Activated T-helper 17 cell treated with anti-CD3 and anti-CD28 coated beads, Interleukin-2, amount 50 U/mL, for 72 hours (primary cell): ENCODE measurements at places on chromosomes 4 and X.
A peak's percentile ranks its signal among the peaks of the same experiment; 100 is the strongest.

GRCh38 chr4:113474017-113474416 lies 287.5 kb downstream of the CAMK2D start:
- ATAC-seq: peak; percentile 82
- H3K4me1 ChIP-seq: peaks cover 32% of the 10 kb centered on the region
- no peak overlapping the region for H3K4me3 ChIP-seq
- H3K27me3 ChIP-seq: no peaks in the 10 kb centered on the region

GRCh38 chrX:102515975-102516941 lies at the start of gene TMSB15A:
Gene TMSB15A, minus strand, starts transcription at chrX:102516739.
- no peak within 1 kb of the TSS for H3K27ac ChIP-seq
- no peaks in the 10 kb centered on the region for H3K4me1 ChIP-seq
- ATAC-seq: peak; percentile 98
- H3K27me3 ChIP-seq: peaks cover 31% of the 10 kb centered on the region

GRCh38 chr4:55904576-55904975 lies 44.2 kb upstream of the CEP135 start:
- no peaks in the 10 kb centered on the region for H3K27me3 ChIP-seq
- H3K27ac ChIP-seq: no peak overlapping the region
- no peak for ATAC-seq
- H3K4me1 ChIP-seq: peaks cover 12% of the 10 kb centered on the region
- H3K4me3 ChIP-seq: no peak overlapping the region
- H3K36me3 ChIP-seq: peaks cover 60% of the 10 kb centered on the region

- no peaks in the 10 kb centered on the region for H3K36me3 ChIP-seq
- no peak overlapping the region for H3K27ac ChIP-seq
- H3K4me1 ChIP-seq: no peaks in the 10 kb centered on the region
- H3K4me3 ChIP-seq: no peak overlapping the region
- no peak for ATAC-seq
- H3K27me3 ChIP-seq: no peaks in the 10 kb centered on the region
These were observed 95.0 kb upstream of the UBQLN2 start for GRCh38 chrX:56468441-56468840.

DNA sequence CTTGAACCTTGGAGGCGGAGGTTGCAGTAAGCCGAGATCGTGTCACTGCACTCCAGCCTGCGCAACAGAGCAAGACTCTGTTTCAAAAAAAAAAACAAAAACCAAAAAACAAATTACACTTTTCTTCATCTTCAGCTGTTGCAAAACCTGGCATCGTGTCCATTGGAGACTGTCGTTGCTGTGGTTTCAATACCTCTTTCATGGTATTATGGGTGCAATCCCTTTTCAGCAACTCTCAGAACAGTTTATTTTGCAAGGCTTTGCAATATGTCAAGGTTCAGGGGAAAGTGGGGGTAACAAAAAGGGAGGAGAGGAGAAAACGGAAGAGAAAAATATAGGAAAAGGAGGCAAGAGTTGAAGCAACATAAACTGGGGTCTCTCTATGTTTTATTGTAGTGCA lies 40.8 kb downstream of the ARSD start:
- peak overlapping the region; percentile 71 for H3K4me3 ChIP-seq
- ATAC-seq: no peak
- no peaks in the 10 kb centered on the region for H3K4me1 ChIP-seq
- H3K27me3 ChIP-seq: peaks cover 7% of the 10 kb centered on the region
- no peak overlapping the region for H3K27ac ChIP-seq

DNA sequence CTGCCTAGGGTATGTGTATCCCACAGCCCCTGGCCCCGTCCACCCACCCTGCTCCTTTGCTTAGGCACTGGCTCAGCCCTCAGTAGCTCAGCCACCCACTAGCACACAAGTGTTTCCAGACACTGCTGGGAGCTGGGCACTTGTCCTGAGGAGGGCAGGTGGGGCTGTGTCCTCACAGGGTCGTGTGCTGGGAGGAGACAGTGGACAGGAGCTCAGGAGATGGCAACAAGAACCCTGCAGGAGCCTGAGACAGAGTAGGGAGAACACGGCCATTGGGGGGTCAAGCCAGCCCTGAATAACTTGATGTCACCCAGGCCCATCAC lies 5.5 kb upstream of the CPLX1 start:
- no peak overlapping the region for H3K4me3 ChIP-seq
- H3K4me1 ChIP-seq: no peaks in the 10 kb centered on the region
- peaks cover 7% of the 10 kb centered on the region for H3K36me3 ChIP-seq
- no peak overlapping the region for H3K27ac ChIP-seq
- no peak for ATAC-seq
- H3K27me3 ChIP-seq: peaks cover 6% of the 10 kb centered on the region

GRCh38 chr4:26482508-26483462 lies 7.5 kb downstream of the CCKAR start:
- no peak for ATAC-seq
- H3K4me1 ChIP-seq: no peaks in the 10 kb centered on the region
- H3K36me3 ChIP-seq: no peaks in the 10 kb centered on the region
- H3K4me3 ChIP-seq: no peak overlapping the region
- peaks cover 4% of the 10 kb centered on the region for H3K27me3 ChIP-seq

DNA sequence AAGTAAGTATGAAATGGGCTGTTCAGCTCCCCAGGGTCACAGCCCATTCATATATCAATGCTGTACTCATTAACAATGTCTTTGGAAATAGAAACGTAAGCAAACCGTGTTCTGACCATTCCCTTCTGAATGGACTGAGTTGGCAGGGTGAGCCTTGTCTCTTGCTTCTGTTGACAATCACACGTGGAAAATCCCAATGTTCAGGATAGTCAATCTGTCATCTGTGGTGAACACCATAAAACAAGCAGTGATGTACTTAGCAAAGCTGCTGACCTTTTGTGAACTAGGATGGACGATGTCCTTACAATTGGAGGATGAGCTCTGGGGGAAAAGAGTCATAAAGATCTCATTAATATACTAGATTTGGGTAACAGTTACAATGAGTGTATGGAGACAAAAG lies 109.6 kb upstream of the PAQR3 start:
- peaks cover 3% of the 10 kb centered on the region for H3K27me3 ChIP-seq
- H3K27ac ChIP-seq: no peak overlapping the region
- no peaks in the 10 kb centered on the region for H3K36me3 ChIP-seq
- no peak overlapping the region for H3K4me3 ChIP-seq
- no peaks in the 10 kb centered on the region for H3K4me1 ChIP-seq

- no peaks in the 10 kb centered on the region for H3K27me3 ChIP-seq
- H3K27ac ChIP-seq: no peak overlapping the region
- no peak for ATAC-seq
These were observed 33.7 kb downstream of the COQ2 start for GRCh38 chr4:83250687-83251446.

DNA sequence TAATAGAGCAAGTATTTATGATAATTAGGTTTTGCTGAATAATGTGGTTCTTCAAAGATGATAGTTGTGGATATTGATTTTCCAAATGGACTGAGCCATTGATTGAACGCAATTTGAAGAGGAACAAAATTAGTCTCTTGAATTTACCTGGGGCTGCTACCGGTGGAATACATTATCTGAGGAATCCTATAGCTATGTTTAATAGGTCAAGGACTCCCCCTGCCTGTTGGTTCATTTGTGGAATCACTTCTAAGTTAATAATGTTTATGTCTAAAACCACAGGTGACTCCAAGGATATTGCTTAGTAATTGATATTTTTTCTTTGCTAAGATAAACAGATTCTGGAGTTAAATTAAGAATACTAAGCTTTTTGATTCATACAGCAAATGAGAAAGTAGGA lies 576.0 kb upstream of the PABPC4L start:
- H3K27ac ChIP-seq: no peak overlapping the region
- H3K4me1 ChIP-seq: no peaks in the 10 kb centered on the region
- no peak for ATAC-seq
- no peaks in the 10 kb centered on the region for H3K36me3 ChIP-seq
- no peak overlapping the region for H3K4me3 ChIP-seq

DNA sequence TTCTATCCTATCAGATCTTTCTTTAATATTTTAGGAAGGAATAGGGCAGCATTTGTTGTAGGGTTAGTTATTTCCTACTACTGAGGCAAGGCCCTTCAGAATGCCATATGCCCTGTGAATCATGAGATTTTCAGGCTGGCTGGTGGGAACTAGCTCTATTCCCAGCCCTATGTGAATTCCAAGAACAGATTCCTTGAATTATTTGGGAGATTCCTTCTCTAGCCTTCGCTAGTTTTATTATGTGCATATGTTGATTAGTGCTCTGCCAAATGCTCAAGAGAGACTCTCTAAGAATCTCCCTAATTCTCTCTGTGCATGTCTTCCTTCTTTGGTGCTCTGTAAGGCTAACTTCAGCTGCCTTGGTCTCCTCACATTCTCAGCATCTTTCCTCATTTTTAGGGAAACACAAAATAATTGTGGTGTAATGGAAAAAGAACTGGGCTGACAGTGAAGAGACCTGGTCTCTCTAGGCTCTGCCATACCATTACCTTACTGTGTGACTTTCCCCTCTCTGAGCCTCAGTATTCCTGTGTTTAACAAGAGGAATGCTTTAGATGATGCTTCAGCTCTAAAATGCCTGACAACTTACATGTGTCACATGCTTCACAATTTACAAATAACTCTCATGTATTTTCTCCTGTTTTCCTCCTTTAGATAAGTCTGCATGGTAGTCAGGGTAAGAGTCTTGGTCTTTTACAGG lies 79.7 kb downstream of the VMA21 start:
- no peak for ATAC-seq
- H3K27ac ChIP-seq: no peak overlapping the region
- peaks cover 11% of the 10 kb centered on the region for H3K27me3 ChIP-seq
- no peak overlapping the region for H3K4me3 ChIP-seq
- no peaks in the 10 kb centered on the region for H3K4me1 ChIP-seq

GRCh38 chr4:105715692-105716278 lies 7.2 kb downstream of the GSTCD start:
- H3K4me1 ChIP-seq: peaks cover 9% of the 10 kb centered on the region
- no peaks in the 10 kb centered on the region for H3K27me3 ChIP-seq
- H3K36me3 ChIP-seq: no peaks in the 10 kb centered on the region

DNA sequence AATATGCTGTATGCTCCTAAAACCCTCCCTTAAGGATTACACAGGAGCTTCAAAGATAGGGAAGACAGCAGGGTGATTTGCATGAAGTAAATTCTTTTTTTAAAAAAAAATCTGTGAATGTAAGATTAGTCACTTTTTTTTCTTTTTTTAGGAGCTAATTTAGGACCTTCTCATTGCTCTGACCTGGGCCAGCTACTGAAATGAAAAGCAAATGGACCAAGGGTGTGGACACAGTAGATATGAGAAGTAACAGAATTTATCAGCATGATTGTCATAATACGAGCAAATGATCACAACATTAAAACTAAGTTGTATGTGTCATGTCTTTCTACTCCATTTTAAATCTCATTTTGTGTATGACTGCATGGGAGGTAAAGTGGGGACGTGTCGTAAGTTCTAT lies 6.6 kb upstream of the FGF5 start:
- no peak overlapping the region for H3K4me3 ChIP-seq
- H3K36me3 ChIP-seq: no peaks in the 10 kb centered on the region
- no peaks in the 10 kb centered on the region for H3K4me1 ChIP-seq
- no peak overlapping the region for H3K27ac ChIP-seq
- no peak for ATAC-seq

- H3K27ac ChIP-seq: no peak overlapping the region
- no peak for ATAC-seq
- no peaks in the 10 kb centered on the region for H3K4me1 ChIP-seq
- no peaks in the 10 kb centered on the region for H3K27me3 ChIP-seq
- H3K4me3 ChIP-seq: no peak overlapping the region
These were observed 24.4 kb downstream of the CFAP99 start for GRCh38 chr4:2443061-2443730.

DNA sequence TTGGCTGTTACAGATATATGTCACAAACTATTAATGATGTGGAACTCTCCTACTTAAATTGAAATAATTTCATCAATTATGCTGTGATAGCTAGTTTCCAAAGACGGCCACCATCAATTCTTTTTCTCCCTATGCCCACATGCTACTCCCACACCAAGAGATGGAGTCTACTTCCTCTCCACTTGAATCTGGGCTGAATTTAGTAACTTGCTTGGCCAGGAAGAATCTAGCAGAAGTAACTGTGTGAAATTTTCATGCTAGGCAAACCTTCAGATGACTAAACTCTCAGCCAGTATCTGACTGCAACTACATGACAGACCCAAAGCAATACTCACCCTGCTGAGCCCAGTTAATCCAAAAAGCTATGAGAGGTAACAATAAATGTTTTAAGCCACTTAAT lies 3.2 kb downstream of the SEPSECS start:
- no peak overlapping the region for H3K27ac ChIP-seq
- H3K4me3 ChIP-seq: no peak overlapping the region
- H3K4me1 ChIP-seq: peaks cover 3% of the 10 kb centered on the region
- ATAC-seq: no peak

GRCh38 chrX:148902581-148902980 lies 402.2 kb downstream of the AFF2 start:
- H3K36me3 ChIP-seq: no peaks in the 10 kb centered on the region
- H3K27ac ChIP-seq: no peak overlapping the region
- no peak for ATAC-seq
- no peaks in the 10 kb centered on the region for H3K4me1 ChIP-seq
- H3K4me3 ChIP-seq: no peak overlapping the region

DNA sequence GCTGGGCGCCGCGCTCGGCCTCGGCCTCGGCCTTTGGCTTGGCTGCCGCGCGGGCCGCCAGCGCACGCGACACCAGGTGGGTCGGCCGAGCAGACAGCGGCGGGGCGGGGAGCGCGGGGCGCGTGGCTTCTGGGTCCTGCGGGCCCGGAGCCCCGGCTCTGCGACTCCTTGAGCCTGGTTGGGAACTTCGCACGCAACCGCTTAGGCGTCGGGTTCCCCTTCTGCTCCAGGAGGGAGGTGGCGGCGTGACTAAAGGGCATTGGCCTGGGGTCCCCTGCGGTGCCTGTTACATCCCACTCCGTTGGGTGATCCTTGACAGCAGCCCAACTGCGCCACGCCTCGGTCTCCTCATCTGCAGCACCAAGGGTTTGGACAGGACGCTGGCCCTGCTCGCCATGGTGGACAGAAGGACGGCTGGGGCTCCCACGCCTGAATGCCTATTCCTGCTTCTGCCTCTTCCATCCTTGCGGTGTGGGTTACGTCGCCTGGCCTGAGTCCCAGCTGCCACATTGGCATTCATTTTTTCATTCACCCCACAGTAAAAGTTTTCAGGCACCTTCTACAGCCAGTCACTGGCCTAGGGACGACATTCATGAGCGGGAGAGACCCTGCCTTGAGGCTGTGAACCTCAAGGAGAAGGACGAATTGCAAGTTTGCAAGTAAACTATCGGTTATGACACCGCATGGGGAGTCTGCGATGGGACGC lies 631 bp downstream of the EVC start:
- H3K36me3 ChIP-seq: no peaks in the 10 kb centered on the region
- peak; percentile 5 for ATAC-seq
- peaks cover 38% of the 10 kb centered on the region for H3K27me3 ChIP-seq
- H3K4me3 ChIP-seq: peak overlapping the region; percentile 77
- H3K4me1 ChIP-seq: peaks cover 6% of the 10 kb centered on the region

GRCh38 chrX:57643698-57644097 lies 36.4 kb downstream of the NLRP2B start:
- ATAC-seq: no peak
- H3K36me3 ChIP-seq: no peaks in the 10 kb centered on the region
- H3K27me3 ChIP-seq: no peaks in the 10 kb centered on the region
